ENCODE measurements at places on chromosomes 11 and 22.

DNA sequence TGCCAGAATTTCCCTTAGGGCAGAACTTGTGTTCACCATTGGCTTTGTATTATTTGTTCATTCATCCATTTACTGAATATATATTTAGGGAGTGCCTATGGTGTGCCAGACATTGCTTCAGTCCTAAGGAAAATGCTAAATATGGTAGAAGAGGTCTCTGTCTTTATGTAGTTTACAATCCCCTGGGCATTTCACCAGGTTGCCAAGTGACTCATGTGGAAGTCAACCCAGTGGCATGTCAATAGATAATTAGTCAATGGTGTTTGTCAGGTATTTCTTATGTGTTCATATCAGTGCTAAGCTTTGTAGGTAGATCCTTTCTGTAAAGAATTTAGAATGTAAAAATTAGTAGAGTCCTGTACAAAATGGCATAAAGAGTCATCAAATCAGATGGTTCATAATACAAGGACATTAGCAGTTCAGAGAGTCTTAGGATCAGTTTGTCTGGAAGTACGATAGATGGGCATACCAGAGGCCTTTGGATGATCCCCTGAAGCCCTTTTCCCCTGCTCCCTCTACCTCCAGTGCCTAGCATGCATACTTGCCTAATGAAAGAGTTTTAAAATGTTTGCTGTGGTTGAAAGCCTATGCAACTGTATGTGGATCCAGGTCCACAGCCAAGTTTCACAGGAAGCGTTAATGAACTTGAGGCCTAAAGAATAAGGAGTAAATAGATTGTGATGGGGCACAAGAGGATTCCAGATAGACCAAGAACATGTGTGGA lies 58.5 kb upstream of the SESN3 start:
- DNase-seq = no peak

- no peak for DNase-seq
Measured at GRCh38 chr22:27717094-27717493, 84.5 kb downstream of the MN1 start.

DNA sequence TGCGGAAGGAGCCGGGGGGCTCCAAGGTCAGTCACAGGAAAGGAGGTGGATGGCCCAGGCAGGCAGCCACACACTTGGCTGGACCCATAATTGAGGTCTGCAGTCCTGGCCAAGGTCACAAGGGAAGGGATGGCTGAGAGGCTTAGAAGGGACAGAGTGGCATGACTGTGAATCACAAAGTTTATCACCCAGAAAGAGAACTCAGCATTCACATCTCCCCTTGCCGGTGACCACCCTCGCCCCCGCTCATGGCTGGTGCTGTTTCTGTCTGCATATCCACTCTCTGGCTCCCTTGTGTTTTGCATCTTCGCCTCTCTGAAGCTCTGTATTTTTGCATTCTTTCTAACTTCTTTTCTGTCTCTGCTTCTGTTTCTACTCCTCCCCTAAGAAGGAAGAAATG lies 117.5 kb downstream of the FEZ1 start:
- DNase-seq = no peak

DNA sequence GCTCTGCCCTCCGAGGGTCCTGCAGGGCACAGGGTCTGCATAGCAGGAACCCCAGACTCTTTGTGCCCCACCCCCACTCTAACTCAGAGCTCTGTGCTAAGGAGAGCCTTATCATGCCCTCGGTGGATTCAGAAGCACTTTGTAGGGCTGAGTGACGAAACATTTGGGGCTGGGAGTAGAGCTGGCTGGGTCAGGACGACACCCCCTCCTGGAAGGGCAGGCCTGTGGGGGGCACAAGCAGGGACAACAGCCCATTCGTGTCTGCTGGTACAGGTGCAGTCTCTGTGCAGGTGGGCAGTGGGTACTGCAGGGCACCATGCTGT lies 8.9 kb downstream of the APOBEC3A start:
- no peak for DNase-seq

- DNase-seq = no peak
Measured at GRCh38 chr11:20160425-20161229, at the start of gene DBX1. TSS of gene DBX1 (minus strand) at chr11:20160475. CDS start at chr11:20160324, 151 bp downstream.

Data from NCI-H446 treated with DMSO at 0.1 percent for 48 hours (cell line).